ENCODE measurements at places on chromosomes 7 and 10. TPM values are rescaled to one million over a fixed set of nuclear protein-coding genes. Genes with fewer than 3 reads are reported as not detected.

The DNAH11 gene
- 0.02 TPM for total RNA-seq

The PNLIP gene
- not detected for total RNA-seq

The CLEC5A gene
- total RNA-seq, result not detected

The SMKR1 gene
- 0.99 TPM for total RNA-seq

- no peak for DNase-seq
These were observed 59.6 kb downstream of the ADRB1 start for GRCh38 chr10:114103284-114103683.

- no peak for DNase-seq
These were observed 69.4 kb downstream of the SAMD9 start for GRCh38 chr7:93048136-93048930.

GRCh38 chr10:77949167-77949566 lies 22.6 kb upstream of the DLG5 start:
- no peak for DNase-seq

GRCh38 chr7:43071604-43072003 lies 40.8 kb upstream of the HECW1 start:
- peak; percentile 47 for DNase-seq

DNA sequence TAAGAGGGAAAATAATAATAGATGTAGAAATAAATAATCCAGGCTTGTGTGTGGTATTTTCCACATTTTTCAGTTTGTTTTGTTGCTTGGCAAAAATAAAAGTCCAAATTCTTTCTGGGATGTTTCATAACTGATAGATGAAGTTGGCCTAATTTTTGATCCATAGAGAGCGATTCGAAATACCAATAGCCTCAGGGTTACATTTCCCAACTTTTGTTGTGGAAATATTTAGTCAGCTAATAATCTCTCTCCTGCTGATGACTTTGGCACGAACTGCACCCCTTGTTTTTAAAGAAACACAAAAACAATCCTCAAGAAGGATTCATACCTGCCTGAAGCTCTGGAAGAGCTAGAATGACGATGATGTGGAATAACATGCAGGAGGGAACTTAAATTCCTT lies 483.2 kb downstream of the ADRA2A start:
- DNase-seq, result no peak

DNA sequence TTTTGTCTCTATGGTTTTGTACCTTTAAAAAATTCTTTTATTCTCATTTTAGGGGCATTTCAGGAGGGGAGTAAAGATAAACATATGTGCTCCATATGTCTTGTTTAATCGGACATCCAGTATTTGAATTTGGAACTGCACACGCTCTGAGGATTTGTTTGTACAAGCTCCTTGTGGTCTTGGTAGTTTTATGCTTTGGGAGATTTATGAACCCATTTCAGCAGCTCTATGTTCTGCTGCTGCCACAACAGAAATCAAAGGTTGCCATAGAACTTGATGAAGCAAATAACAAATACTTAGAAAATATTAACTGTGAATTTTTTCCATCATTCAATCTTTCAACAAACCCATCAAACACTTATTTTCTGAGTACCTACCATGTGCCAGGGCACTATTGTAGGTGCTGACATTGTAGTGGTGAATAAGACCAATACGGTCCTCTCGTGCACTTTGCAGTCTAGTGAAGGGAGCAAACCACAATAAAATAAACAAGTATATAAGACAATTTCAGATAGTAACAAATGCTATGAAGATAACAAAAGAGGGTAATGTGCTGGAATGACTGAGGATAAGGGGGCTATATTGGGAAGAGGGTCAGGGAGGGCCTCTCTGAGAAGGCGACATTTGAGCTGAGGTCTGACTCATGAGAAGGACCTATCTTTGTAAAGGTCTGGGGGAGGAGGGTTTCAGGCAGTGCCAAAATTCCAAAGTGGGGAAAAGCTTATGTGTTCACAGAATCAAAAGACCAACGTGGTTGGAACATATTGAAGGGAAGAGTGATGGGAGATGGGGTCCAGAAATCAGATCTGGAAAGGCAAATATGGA lies 30.4 kb downstream of the MYPN start:
- no peak for DNase-seq

DNA sequence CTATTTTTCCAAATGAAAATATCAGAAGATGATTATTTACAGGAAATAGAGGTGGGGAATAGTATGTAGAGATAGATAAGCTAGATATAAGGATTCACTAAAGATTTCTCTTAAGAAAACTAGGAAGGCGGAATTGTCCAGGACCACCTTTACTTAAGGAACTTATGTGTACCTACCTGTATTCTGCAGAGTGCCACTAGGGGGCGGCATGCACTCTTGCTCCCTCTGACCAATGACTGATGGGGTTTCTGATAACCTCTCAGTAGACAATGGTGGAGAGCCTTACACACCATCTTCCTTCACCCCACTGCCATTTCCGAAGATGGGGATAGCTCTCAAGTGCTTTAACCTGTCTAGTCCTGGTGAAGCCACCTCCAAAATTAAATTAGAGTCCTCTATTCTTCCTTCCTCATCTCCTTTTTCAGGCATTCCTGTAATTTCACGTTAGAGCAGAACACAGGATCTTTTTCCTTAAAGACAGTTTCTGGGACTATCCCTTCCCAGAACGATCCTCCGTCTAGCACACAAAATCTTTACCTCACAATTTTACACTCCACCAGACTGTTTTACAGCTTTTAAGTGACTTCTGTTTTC lies 453.1 kb downstream of the SORCS1 start:
- peak; percentile 66 for DNase-seq

DNA sequence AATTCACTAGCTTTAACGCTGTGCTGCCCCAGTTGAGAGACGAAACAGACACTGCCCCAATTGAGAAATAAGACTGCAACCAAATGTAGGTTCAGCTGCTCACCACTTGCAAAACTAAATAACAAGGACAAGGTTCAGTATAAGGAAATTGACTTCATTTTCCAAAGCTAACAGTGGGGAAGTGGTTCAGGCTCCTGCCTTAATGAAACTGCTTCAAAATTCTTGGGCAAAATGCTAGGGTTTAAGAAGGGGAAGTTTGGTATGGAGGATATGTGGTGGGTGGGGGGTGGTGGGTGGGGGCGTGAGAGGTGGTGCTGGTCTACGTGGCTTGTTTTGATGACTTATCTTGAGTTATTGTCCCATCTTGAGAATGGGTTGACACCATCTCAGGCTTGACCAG lies 21.8 kb downstream of the MRPL32 start:
- no peak for DNase-seq

DNA sequence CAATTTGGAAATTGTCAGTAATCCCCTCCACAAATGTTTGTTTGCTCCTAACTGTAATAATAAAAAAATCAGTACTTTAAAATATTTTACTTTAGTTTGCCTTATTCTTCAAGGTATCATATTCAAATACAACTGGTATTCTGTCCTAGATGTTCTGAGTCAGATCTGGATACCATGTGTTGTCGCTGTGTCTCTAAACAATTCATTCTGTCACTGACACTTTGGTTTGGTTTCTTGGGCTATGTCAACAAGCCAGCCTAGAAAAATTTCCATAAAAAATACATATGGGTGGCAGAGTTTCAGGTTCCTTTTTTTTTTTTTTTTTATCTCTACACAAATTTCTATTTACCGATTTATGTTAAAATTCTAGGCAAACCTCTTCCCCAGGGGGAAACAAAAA lies 33.2 kb upstream of the SEMA3D start:
- DNase-seq, result no peak

DNA sequence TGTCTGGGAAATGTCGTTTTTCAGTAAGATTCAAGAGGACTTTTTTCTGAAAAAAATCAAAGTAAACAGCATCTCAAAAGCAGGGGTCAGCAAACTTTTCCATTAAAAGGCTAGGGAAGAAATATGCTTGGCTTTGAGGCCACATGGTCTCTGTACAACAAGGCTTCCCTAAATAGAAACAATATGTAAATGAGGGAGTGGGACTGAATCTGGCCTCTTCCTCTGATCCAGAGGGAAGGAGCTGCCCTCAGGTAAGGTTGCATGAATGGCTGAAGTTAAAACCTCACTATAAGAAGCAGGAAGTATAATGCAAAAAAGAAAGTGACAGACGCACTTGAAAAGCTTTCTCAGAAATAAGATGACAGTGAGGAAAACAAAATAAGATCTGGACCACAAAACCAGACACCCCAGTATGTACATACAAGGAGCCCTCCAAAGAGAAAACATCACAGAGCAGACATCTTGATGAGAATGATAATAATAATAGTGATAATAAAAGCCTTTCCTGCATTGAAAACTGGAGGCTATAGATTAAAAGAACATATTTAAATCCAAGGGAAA lies 115.2 kb downstream of the PLXNA4 start:
- DNase-seq, result no peak

- DNase-seq, result no peak
These were observed 92.4 kb downstream of the ARID5B start for GRCh38 chr10:61993711-61994401.

GRCh38 chr10:117016266-117016665 lies 11.3 kb upstream of the SHTN1 start:
- DNase-seq, result no peak

- no peak for DNase-seq
These were observed 13.7 kb upstream of the CPA1 start for GRCh38 chr7:130366564-130366963.

GRCh38 chr10:107576746-107577145 lies 412.2 kb upstream of the SORCS1 start:
- no peak for DNase-seq

- DNase-seq, result no peak
These were observed 10.2 kb downstream of the EN2 start for GRCh38 chr7:155467846-155468784.

- DNase-seq, result no peak
These were observed 144.4 kb downstream of the ARID5B start for GRCh38 chr10:62045765-62046521.

- peak; percentile 67 for DNase-seq
These were observed 30.9 kb downstream of the GIMAP8 start for GRCh38 chr7:150481186-150481920.

DNA sequence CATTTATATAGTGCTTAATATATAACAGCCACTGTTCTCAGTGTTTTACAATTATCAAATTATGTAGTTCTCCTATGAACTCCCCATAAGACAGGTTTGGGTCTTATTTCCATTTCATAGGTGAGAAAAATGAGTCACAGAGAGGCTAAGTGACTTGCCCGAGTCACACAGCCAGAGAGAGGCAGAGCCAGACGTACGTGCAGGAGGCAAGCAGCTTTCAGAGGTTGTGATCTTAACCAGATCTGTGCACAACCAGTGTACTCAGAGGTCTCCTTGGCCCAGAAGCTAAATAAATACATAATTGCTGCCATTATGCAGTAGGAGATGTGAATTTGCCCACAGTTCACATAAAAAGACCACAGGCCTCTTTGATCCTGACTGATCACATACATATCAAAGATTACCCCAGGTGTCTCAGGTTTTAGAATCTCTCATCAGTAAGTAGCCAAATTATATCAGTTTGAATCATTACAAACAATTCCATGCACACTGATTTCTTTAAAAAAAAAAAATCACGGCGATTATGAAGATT lies 304.7 kb upstream of the AOAH start:
- peak; percentile 64 for DNase-seq

DNA sequence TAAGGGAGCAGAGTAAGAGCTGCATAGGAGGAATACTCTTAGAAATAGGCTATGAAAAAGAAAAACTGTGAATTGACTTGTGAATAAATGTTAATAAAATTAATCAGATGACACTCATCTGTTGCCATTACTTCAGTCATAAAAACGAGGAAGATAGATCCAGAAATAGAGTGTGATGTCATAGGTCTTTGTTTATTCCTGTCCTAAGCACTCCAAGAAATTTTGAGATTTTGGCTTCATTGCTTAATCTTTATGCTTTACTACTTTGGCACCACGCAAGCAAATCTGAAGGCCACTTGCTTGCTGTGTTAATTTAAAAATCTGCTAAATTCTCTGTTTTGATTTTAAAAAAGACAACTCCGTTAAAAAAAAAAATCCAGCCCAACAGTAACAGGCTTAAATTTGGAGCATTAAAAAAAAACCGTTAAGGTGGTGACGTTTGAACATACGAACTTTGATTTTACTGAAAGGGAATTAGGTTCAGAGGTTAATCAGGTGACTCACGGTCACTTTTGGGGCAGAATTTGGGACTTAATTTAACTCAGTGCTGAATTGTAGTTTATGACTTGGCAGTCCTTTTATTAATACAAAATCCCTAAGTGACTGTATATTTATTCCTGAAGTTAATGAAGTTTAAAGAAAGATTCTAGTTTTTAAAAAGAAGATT lies 3.4 kb downstream of the IFRD1 start:
- no peak for DNase-seq

DNA sequence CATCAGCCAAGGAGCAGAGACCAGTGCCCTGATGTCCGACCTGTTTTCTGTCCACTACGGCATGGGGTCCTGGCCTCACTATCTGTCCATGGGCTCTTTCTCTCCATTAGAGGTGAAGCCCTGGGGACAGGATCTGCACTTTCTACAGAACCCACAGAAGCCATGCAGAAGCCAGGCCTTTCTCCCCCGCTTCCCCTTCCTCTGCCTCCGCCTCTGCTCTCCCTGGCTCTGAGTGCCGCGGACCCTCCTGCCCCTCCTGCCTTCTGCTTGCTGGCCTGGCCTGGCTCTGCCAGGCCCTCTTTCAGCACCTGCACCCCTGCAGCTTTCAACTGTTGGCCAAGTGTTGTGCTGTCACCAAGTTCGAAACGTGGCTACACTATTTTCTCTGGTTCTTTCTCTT lies 439.8 kb upstream of the ZMIZ1 start:
- DNase-seq, result no peak

Data from activated naive CD4-positive, alpha-beta T cell treated with anti-CD3 and anti-CD28 coated beads for 36 hours (primary cell).